ENCODE measurements at places on chromosomes 3 and 15.

DNA sequence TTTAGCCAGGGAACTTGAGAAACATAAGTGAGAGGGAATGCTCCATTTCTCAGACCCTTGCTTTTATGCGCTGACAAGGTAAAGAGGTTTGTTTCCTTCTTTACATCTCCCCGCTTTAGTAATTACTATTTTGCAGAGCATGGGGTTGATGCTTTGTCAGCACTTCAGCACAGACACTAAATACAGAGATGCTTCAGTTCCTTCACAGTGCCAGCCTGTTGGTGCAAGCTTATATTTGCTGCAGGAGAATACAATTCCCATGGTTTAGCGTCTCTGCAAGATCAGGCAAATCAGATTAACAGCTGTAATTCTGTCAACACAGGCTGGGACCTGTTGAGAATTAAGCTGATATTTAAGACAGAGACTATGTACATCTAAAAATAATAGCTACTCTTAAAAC is 2.9 kb downstream of the FMN1 start:
- DNase-seq, result no peak

DNA sequence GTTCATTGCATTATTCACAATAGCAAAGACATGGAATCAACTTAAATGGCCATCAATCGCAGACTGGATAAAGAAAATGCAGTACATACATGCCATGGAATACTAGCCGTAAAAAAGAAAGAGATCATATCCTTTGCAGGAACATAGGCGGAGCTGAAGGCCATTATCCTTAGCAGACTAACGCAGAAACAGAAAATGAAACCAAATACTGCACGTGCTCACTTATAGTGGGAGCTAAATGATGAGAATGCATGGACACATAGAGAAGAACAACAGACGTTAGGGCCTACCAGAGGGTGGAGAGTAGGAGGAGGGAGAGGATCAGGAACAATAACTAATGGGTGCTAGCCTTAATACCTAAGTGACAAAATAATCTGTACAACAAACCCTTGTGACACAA is 57.9 kb downstream of the RASA2 start:
- no peak for DNase-seq

GRCh38 chr3:172184106-172184822 is 144.9 kb downstream of the FNDC3B start:
- no peak for DNase-seq

GRCh38 chr15:47803767-47804166 is 86.5 kb downstream of the SEMA6D start:
- DNase-seq, result no peak

GRCh38 chr3:52388933-52389332 is 56.0 kb downstream of the SEMA3G start:
- DNase-seq, result no peak

DNA sequence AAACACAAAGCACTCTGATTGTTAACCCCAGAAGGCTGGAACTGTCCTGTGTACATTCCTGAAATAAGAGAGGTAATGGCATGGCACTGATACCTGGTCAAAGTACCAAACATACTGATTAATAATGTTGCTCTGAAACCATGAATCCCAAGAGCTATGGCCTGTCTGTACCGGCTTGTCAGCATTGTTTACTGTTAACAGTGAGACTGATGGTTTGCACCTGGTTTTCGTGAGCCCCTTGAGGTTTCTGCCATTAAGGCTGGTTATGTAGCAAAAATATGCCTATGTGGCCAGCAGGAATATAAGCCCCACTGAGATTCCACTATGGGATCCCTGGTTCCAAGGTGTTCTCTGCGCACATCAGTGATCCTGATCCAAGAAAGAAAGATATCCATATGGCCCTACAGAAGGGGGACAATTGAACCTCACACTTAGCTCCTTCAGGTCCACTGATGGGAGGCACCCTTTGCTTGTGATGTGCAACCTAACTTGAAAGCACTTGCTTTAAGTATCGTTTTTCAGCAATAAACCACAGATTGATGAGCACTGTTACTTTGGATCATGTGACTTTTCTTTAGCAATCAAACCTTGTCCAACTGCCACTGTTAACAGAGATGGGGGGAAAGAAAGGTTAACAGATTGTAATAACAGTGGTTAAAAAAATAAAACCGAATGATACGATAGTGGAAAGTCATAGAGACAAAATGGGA is 65.2 kb downstream of the TBL1XR1 start:
- DNase-seq, result no peak

GRCh38 chr3:180085122-180085710 is 48.5 kb upstream of the PEX5L start:
- DNase-seq, result no peak

- no peak for DNase-seq
These were observed 112.8 kb upstream of the TLE3 start for GRCh38 chr15:70210528-70210927.

DNA sequence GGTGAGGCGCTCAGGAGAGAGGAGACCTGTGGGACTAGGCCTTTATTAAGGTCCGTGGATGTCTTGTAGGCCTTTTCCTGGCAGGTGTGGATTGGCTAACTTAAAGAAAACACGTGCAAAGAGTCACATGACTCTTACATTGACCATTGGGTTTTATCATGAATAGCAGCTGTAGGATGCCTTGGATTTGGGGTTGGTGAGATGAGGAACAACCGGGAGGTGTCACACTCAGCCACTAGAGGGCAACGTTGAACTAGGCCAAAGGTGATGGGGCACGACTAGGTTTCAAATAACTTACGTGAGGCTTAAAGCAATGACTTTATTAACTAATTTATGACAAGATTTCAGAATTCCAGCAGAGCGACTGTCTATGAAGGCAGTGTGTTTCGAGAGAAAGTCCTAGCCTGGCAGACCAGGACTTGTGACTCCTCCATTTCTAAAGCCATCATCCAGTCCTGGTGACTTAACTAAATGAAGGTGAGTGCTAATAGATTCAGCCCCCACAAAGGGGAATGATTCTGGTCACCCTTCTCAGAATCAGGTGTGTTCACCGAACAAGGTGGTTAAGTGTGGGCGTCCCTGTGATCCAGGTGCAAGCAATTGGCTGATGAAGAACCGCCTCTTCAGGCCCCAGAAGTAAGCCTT is 345.6 kb downstream of the MCTP2 start:
- no peak for DNase-seq

DNA sequence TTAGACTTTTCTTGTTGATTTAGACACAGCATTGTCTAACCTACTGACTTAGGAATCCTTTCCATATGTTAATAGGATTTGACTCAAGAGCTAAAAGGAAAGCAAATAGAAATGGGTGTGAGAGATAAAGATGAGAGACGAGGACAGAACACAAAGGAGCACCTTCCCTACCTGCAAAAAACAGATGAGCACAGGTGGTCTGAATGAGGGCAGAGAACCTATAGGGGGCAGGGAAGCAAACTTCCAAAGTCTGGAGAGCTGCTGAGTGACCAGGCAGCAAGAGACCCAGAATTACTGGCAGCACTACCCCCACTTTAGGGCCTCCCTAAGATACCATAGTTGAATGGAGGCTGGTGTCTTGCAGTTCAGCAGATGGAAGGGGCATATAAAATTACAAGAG is 98.1 kb upstream of the CTNNB1 start:
- no peak for DNase-seq

GRCh38 chr3:46931631-46932331 is 44.8 kb downstream of the CCDC12 start:
- no peak for DNase-seq

GRCh38 chr3:187621881-187622280 is 48.3 kb downstream of the SST start:
- DNase-seq, result no peak

DNA sequence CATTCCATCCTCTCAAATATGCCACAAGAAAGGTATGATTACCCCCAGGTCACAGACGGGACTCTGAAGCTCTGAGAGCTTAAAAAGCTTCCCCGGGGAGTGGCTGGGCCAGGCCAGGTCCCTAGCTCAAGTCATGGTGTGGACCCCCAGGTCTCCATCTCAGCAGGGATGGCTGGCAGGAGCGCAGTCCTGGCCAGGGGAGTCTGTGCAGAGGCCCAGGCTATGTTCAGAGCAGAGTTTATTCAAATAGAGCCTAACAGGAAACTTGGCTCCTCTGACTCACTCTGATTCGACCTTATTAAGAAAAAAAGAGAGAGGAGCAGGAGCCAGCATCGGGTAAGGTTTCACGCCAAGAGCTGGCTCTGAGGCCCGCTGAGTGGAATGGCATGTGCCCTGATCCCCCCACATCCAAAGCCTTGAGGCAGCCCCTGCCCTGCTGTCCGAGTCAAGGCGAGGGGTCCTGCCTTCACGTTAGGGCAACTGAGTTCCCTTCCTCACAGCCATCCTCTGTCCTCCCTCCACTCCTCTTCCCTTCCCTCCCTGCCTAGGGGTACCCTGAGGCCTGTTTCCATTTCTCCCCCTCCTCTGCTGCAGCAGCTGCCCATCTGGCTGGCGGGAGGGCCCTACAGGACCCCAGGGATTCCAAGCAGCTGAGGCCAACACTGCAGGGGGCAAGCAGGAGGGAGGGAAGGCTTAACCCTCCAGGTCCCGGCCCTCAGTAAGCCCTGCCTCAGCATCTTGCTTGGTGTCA is 1.9 kb upstream of the LOXL1 start:
- no peak for DNase-seq

GRCh38 chr15:61700803-61701202 is 359.4 kb downstream of the VPS13C start:
- DNase-seq, result no peak

DNA sequence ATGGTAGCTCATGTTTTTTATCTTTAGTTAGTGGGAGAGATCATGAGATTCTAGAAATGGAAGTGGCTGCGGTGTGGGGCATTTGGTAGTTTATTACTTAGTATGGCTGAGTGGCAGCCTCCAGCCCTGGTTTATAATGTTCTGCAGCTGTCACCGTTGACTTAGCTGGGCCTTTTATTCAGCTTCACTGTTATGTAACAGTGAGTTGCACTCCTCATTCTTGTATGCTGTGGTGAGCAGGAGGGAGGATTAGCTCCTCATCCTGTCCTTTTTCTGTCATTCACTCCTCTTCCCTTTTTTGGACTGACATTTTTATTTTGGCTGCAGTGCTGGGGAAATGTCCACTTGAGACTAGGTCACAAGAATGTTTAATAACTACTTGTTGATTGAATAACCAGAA is 29.5 kb downstream of the RAD54L2 start:
- DNase-seq, result no peak

Measured in stimulated activated CD4-positive, alpha-beta T cell treated with anti-CD3 and anti-CD28 coated beads, Interleukin-1b, Interleukin-23, amount 100 ng/mL, for 1 hour (primary cell).